Uterus (tissue), 4 donors: ENCODE measurements at places on chromosomes 13 and 19. TPM values are rescaled to one million over a fixed set of nuclear protein-coding genes. Genes with fewer than 3 reads are reported as not detected.

IZUMO2 gene
- not detected for total RNA-seq

GRCh38 chr19:34049944-34050343, 122.4 kb upstream of the LSM14A start:
- no peaks in the 10 kb centered on the region for H3K27me3 ChIP-seq
- no peak overlapping the region for H3K4me3 ChIP-seq
- DNase-seq = no peak
- no peaks in the 10 kb centered on the region for H3K4me1 ChIP-seq

DNA sequence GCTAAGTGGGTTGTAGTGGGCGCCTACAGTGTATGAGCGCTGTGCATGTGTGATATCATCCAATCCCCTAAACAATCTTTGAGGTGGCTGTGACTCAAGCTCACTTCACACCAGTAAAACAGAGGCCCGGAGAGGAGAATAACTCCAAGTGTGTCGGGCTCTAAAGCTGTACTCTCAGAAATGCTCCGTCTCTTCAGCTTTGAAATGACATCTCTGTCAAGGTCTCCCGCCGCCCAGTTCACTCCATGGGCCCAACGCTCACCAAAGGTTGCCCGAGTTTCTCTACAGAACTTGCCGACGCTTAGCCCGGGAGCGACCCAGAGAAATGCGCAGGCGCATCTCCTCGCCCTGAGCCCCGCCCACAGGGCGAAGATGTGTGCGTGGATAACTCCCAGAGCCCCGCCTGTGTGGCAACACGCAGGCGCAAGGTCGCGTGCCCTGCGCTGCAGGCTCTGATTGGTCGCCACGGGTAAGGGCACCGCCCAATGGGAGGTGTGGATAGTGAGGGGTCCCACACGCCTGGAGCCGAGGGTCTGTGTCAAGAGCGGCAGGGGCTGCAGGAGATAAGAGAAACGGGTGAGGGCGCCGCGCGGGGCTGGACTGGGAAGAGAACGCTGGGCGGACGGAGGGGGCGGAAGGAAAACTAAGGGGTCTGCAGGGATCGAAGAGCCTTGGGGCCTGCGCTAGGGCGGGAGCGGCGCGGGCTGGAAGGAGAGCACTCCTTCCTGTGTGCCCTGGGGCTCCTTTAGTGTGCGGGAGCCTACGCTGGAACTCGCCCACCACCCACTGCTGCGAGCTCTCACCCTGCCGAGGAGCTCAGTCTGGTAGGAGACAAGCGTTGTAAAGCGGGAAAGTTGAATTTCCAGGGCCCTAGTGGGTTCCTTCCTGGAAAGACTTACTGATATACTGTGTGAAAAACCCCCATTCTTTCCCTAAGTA, at the start of gene ZNF526:
ZNF526 (plus strand) TSS at position 501 of the 939 bp plus-strand sequence. CDS start 4,092 bp downstream, outside the sequence.
- no peaks in the 10 kb centered on the region for H3K27me3 ChIP-seq
- H3K4me1 ChIP-seq = peaks cover 9% of the 10 kb centered on the region
- no peaks in the 10 kb centered on the region for H3K36me3 ChIP-seq
- H3K4me3 ChIP-seq = peak within 1 kb of the TSS; percentile 98

DNA sequence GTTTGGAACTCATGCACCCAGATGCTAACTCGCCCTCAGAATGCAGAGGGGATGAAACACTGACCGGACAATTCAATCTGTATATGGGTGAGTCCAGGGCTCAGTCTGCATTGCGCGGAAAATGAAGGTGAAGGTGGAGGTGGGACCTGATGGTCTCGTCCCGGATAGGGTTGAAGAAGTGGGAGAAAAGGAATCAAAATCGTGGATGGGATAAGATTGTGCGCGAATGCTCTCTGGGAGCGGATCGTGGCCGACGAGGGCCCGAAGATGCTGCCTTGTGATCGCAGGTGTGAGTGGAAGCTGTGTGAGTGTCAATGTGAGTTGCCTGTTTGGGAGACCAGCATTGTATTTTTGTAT, 594 bp upstream of the ZNF850 start:
- H3K36me3 ChIP-seq = no peaks in the 10 kb centered on the region
- no peaks in the 10 kb centered on the region for H3K4me1 ChIP-seq
- no peak for DNase-seq

GRCh38 chr19:21713761-21714160, 53.6 kb downstream of the ZNF100 start:
- no peaks in the 10 kb centered on the region for H3K27me3 ChIP-seq
- H3K4me1 ChIP-seq = no peaks in the 10 kb centered on the region
- no peak for DNase-seq
- no peak overlapping the region for H3K4me3 ChIP-seq

FFAR3 gene
- not detected for total RNA-seq

CADM4 gene
- total RNA-seq = 14.9 TPM

ZNF578 gene
- total RNA-seq = 14.4 TPM

DNA sequence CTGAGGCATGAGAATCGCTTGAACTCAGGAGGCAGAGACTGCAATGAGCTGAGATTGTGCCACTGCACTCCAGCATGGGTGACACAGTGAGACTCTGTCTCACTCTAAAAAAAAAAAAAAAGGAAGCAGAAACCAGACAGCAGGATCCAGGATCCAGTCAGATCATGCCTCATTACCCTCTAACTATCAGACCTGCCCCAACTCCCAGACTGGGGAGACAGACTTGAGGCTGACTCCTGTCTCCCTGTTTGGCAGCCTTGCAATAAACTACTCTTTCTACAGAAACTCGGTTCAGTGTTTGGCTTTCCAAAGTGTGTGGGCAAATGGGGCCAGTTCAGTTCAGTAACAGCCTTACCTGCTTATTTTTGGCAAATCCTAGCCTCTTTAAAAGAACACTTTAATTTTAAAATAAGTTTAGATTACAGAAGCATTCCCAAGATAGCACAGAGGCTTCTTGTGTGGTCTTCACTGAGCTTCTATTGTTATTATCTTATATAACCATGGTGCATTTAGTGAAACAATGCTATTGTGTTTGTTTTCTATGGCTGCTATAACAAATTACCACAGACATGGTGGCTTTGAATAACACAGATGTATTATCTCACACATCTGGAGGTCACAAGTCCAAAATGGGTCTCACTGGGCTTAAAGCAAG, 18.5 kb downstream of the RASL11A start:
- no peak for DNase-seq
- H3K4me3 ChIP-seq = no peak overlapping the region
- no peaks in the 10 kb centered on the region for H3K4me1 ChIP-seq
- H3K27me3 ChIP-seq = no peaks in the 10 kb centered on the region

- DNase-seq = no peak
- no peaks in the 10 kb centered on the region for H3K4me1 ChIP-seq
- no peaks in the 10 kb centered on the region for H3K27me3 ChIP-seq
- H3K36me3 ChIP-seq = no peaks in the 10 kb centered on the region
- H3K27ac ChIP-seq = no peak overlapping the region
Observed at GRCh38 chr19:58034477-58034793, 610 bp downstream of the ZSCAN1 start.

DNA sequence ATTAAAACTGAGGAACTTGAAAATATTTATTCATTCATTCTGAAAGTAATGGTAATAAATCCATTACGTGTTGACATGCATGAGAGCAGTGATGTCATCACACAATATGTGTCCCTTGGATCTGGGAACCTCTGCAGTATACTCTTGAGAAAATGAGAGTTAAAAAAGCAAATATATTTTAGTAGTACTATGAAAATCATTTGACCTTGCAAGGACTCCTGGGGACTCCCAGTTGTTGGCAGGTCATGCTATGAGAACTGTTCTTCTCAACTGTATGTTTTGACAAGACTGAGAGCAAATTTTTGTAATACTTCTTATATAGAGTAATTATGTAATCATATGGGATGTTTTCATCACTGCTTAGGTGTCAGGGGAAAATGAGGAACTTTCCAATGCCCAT, 249.4 kb downstream of the PCCA start:
- H3K27ac ChIP-seq = no peak overlapping the region
- H3K4me3 ChIP-seq = no peak overlapping the region
- H3K36me3 ChIP-seq = no peaks in the 10 kb centered on the region
- H3K27me3 ChIP-seq = no peaks in the 10 kb centered on the region

- H3K36me3 ChIP-seq = no peaks in the 10 kb centered on the region
- H3K27me3 ChIP-seq = no peaks in the 10 kb centered on the region
- H3K4me3 ChIP-seq = no peak overlapping the region
- H3K27ac ChIP-seq = no peak overlapping the region
Observed at GRCh38 chr13:111269508-111269907, 50.9 kb upstream of the TEX29 start.

DNA sequence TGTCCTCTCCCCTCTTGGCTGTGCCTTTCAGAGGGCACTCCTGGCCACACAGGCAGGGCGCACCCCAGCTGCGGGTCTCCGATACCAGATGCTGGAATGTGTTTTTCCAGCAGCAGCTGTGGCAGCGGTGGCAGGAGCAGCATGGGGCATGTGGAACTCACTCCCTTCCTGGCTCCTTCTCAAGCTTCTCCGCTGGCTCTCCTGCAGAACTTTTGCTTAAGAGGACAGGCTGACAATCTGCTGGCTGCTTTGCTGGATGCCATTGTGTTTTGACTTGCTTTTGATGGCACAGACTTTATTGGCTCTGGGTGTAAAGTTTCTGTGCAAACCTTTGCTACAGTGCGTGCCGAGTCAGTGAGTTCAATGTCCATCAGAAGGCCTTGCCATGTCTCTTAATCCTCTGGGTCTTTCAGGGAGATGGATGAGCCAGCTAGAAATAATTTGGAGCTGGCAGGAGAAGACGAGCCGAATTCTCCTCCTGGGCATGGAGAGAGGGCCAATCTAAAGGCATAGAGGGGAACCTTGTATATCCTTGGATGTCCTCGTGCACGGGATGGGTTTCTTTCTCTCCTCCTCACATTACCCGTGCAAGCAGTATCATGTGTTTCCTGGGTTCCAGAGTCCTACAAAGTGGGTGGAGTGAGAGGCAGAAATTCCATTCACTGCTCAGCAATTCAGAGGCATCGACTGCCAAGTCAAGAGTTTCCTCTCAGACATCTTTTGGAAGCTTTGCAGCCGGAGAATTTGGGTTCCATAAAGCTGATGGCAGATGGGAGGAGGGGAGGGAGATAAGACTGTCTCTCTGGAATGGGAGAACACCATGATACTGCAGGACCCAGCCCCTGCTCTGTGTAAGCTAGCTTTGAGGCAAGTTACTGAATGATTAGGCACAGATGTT, 231.2 kb downstream of the FGF9 start:
- H3K27me3 ChIP-seq = no peaks in the 10 kb centered on the region
- no peak overlapping the region for H3K4me3 ChIP-seq
- H3K27ac ChIP-seq = no peak overlapping the region
- no peaks in the 10 kb centered on the region for H3K36me3 ChIP-seq
- DNase-seq = peak; percentile 18

GRCh38 chr13:70107498-70108281, at the start of gene ATXN8OS:
TSS of gene ATXN8OS (plus strand) at chr13:70107826.
- H3K36me3 ChIP-seq = no peaks in the 10 kb centered on the region
- H3K4me1 ChIP-seq = no peaks in the 10 kb centered on the region
- H3K27me3 ChIP-seq = no peaks in the 10 kb centered on the region
- H3K27ac ChIP-seq = no peak within 1 kb of the TSS
- H3K4me3 ChIP-seq = no peak within 1 kb of the TSS

DNA sequence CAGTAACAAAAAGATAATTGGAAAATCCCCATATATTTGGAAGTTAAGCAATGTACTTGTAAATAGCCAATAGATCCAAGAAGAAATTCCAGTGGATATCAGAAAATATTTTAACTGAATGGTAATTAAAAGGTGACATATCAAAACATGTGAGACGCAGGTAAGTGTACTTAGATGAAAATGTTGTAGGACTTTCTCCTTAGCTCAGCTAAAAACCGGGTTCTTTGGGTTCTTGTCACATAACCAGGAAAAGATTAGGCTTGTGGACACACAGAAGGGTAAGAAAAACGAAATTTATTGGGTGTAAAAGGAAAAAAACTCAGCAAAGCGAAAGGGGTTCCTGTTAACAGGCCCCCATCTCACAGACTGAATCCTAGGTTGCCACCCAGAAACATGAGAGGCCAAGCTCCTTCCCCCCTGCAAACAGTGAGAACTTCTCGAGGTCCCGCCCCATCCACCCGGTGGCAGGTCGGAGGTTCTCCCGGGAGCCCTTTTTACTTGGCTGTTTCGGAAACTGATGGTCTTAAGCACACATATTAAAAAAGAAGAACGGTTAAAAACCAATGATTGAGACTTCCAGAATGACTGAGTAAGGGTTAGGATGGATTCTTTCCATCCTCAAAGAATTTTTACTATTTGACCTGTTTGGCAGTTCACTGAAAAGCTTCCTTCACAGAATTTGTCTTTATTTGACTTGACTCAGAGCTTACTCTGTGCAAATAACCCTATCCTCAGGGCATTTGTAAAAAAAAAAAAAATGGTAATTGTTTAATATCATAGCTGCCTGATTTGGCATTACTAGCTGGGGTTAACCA, 3.1 kb upstream of the CCDC70 start:
- no peak overlapping the region for H3K27ac ChIP-seq
- DNase-seq = no peak
- no peaks in the 10 kb centered on the region for H3K27me3 ChIP-seq
- no peaks in the 10 kb centered on the region for H3K36me3 ChIP-seq
- no peaks in the 10 kb centered on the region for H3K4me1 ChIP-seq
- H3K4me3 ChIP-seq = no peak overlapping the region

DNA sequence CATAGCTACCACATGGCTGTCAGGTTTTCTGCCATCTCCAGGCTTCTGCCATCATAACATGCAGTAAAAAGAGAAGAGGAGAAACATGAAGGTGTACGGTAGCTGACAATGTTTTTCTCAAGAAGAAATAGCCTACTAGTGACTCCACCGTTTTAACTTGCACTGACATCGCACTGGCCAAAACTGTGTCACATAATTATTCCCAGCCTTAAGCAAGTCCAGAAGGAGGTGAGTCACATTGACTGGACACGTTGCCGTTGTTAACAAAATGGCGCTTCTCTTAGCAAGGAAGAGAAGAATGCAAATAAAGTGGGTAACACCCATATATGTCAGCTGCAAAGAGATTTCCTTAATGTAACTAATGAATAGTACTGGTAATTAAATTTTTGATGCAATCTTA, 810.4 kb upstream of the SLC10A2 start:
- no peaks in the 10 kb centered on the region for H3K4me1 ChIP-seq
- no peak overlapping the region for H3K27ac ChIP-seq
- no peak for DNase-seq
- H3K4me3 ChIP-seq = no peak overlapping the region

GRCh38 chr13:52459668-52460067, 4.4 kb downstream of the CKAP2 start:
- no peaks in the 10 kb centered on the region for H3K4me1 ChIP-seq
- no peaks in the 10 kb centered on the region for H3K27me3 ChIP-seq
- H3K27ac ChIP-seq = no peak overlapping the region
- DNase-seq = no peak

- H3K4me1 ChIP-seq = peaks cover 11% of the 10 kb centered on the region
- DNase-seq = no peak
- no peaks in the 10 kb centered on the region for H3K27me3 ChIP-seq
- H3K4me3 ChIP-seq = no peak overlapping the region
Observed at GRCh38 chr13:110618167-110618566, 2.8 kb downstream of the NAXD start.

ZNF730 gene
- 3.9 TPM for total RNA-seq

WASF3 gene
- total RNA-seq = 37.5 TPM
